SW 1271 (cell line): ENCODE measurements at places on chromosomes 3 and 15.

DNA sequence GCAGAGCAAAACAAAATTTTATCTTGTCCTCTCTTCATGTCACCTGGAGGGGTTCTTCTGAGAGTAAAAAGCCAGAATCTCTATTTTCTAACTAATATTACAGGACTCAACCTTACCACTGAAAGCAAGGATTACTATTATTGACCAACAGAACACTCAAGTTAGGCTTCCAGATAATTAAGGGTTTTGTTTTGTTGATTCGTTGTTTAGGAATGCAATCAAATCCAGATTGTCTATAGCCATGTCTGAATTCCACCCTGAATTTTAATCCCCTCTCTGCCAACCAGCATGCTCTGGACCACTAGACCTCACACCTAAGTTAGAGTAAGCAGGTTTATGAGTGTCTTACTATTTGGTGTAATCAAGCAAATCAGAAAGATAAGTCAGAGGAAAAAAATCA, 90.7 kb downstream of the PEAK1 start:
- no peak for DNase-seq

DNA sequence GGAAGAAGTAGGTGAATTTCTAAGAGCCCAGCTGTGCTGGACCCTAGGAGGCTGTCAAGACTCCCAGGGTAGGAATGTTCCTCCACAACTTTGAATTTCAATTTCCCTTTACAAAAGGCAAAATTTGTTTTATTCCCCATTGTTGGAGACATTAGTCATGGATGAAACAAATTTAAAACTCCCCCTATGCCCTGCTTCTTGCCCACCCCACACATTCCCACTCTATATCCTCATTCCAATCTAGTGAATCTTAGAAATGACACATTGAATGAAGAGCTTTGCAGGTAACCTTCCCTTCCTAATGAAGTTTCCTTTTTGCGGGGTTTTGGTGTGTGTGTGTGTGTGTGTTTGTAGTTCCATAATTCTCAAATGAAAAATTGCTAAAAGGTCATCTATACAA, 72.6 kb downstream of the CCNL1 start:
- no peak for DNase-seq

GRCh38 chr3:119420196-119420595, 43.2 kb downstream of the TMEM39A start:
- no peak for DNase-seq

DNA sequence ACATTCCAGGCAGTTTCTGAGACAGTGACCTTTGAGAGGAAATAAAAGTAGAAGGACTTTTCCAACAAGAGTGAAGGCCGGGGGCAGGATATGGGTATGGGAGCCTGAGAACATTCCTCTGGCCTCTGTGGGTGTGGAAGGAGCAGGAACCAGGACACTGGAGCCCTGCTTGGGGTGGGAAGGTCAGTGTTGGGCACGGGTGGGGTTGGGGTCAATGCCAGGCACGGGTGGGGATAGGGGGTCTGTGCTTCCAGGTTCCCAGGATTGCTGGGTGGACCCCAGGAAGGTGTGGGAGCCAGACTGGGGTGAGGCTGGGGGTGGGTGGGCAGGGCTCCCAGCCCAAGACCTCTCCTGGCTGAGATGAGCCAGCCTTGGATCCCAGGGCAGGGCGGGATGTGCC, 163.5 kb downstream of the NSMCE3 start:
- no peak for DNase-seq

DNA sequence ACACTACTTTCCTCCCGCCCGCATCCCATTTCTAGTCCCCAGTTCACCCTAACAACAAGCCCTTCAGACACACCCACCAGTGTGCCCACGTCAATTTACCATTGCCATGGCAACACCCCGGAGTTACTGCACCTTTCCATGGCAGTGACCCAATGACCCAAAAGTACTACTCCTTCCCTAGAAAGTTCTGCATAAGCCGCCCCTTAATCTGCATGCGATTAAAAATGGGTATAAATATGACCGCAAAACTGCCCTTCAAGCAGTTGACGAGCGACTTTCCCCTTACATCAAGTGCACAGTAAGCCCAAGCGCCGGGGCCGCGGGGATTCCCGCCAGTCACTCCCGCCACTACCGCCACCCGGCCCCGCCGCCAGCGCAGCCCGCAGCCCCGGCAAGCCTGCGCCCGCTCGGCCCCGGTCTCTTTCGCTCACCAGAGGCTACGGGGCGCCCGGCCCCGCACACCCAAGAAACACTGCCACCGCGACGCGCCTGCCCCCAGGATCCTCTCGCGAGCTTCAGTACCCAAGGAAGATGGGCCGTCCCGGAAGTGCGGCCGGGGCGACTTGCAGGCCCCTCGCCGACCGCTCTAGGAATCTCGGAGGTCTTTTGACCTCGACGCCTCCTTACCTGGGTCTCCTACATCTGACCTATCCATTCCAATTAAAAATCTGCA, 27.2 kb upstream of the ZNF502 start:
- DNase-seq = no peak

GRCh38 chr15:49610157-49610918, 10.3 kb downstream of the FAM227B start:
- no peak for DNase-seq

DNA sequence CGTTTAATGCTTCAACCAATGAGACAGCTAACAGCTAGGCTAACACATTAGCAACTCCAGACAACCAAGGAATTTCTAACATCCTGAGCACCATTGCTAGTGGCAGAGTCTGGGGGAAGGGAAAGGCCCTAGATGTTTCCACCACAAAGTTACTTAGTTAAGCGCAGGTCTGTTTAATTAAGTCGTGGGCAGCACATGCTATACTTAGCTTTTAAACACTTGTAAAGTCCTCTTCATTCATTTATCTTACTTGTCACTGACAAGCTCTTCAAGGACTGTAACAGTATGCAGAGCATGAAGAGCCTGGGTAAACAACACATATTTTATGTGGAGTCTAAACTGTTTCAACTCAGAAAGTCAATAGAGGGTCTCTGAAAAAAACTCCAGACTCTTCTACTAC, 221.1 kb upstream of the WNT5A start:
- no peak for DNase-seq

- no peak for DNase-seq
Observed at GRCh38 chr15:38069511-38070011, 135.1 kb downstream of the TMCO5A start.

DNA sequence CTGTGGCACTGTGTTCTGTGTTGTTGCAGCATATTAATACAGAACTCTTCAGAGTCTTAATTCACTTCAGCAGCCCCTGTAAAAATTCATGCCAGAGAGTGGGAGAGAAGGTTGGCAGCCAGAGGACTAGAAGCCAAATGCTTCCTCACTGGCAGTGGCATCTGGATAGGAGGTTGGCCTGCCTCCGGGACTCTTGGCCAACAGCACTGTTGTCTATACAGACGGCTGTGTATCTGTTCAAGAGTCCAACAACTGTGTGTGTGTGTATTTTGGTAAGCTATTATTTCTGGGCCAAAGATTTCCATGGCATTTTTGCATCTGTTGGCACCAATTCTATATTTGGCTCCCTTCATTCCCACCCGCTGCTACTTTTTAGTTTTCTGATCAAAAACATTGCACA, 156.0 kb upstream of the SOX2 start:
- DNase-seq = no peak

- DNase-seq = no peak
Observed at GRCh38 chr15:26157081-26157480, 294.0 kb upstream of the ATP10A start.

DNA sequence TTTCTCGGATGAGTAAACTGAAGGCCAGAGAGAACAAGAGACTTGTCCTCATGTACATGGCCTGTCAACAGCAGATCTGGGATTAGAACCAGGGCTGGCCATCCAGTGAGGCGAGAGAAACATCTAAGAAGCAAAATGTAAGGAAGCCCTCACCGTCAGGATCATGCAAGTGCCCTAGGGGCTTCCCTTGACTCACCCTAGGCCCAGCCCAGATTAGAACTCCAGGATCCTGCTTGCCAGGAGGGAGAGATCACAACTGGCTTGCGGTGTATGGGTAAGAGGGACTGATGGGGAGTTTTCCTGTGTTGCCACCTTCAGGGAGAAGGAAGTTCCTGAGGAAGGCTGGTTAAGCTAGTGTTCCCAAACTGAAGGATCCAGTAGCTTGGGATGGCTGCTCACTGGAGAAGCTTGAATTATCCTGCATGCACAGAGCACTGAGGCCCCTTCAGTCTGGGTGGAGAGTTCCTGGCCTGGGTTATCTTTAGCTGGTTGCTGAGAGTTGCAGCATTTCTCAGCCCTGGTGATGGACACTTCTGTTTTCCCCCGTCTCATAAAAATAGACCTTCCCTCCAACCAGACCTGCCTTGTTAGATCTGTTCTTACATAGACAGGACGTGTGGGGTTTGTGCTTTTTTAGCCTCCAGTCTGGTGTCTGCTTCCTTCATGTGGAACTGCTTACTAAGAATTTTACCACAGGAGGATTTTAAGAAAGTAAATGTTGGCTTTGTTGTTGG, 28.2 kb upstream of the XIRP1 start:
- DNase-seq = no peak

DNA sequence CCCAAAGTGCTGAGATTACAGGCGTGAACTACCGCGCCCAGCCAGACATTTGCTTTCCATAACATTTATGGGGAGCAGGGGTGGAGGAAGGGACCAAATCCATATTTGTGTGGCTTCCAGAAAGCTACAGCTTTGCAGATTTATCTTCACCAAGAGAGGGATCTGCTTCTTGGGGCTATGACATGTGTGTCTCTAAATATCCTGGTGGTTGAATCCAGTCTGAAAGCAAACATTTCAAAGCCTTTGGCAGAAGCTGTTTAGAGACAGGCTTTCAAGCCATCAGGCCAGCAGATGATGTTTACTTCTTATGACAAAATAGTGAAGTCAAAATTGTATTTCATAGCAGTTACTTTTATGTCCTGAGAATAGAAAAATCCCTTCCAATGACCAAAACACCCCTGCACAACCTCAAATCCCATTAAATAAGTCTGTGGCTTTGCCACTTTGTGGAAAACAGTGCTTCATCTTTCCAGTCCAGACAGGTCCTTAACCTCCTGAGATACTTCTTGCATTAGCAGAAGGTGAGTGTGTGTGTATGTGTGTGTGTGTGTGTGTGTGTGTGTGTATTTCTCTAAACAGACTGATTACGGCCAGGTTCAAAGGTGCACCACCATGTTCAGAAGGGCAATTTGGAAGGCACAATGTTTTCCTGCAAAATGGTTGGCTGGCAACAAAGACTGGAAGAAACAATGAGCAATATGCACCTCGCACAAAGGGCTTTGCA, 191.4 kb upstream of the LRIG1 start:
- no peak for DNase-seq

- no peak for DNase-seq
Observed at GRCh38 chr3:85535517-85535916, 576.7 kb downstream of the CADM2 start.

GRCh38 chr3:114714237-114714636, 420.4 kb downstream of the TIGIT start:
- no peak for DNase-seq

- no peak for DNase-seq
Observed at GRCh38 chr3:172694573-172695246, 16.2 kb downstream of the NCEH1 start.

GRCh38 chr15:59104602-59104911, 389 bp upstream of the CCNB2 start:
- DNase-seq = no peak
